ENCODE measurements at places on chromosomes 1 and 21.

- no peak for DNase-seq
Observed at GRCh38 chr1:1110561-1110971, 5.3 kb downstream of the C1orf159 start.

DNA sequence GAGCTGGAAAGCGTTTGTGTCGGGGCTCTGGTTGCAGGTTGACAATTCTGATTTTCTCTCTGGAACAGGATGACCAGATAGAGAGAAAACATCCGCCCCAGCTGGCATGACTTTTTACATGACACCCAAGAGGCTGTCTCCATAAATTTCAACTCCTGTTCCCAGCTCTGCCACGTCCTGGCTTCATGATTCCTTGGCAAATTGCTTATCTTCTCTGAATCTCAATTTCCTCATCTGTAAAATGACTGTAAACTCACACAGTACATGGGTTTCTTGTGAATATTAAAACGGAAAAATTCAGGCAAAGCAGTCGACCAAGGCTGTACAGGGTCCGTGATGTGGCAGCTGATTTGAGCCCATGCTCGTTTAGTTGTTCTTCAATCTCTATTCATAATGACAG lies 572.7 kb downstream of the AJAP1 start:
- no peak for DNase-seq

DNA sequence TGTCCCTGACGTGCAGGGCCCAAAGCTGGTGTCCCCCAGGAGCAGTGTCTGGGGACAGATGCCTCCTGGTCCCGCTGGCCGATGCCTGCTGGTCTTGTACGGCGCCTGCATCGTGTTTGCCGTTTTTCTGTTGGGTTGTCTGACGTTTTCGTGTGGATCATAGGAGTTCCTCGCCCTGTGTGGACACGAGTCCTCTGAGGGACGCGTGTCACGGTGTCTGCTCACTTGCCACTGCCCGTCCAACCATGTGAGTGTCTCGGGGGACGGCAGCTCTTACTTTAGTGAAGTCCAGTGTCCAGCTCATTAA lies 7.4 kb downstream of the MIB2 start:
- DNase-seq = no peak

DNA sequence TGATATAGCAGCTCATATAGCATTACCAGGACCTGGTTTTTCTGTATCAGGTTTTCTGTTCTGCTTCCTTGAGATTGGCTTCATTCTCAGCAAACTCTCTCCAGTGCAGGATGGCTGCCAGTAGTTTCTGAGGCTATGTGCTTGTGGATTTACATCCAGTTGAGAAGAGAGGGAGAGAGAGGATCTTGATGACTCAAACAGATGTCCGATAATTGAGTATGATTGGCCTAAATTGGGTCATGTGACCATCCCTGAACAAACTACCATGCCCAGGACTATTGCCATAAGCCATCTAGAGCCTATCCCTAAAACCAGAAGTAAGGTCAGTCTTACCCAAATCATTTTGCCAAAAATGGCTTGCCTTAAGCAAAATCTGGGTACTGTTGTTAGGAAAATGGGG lies 18.1 kb upstream of the PSMA5 start:
- no peak for DNase-seq

GRCh38 chr1:200668514-200669313 lies 993 bp downstream of the DDX59 start:
- DNase-seq = no peak

Measured in activated CD4-positive, alpha-beta T cell treated with anti-CD3 and anti-CD28 coated beads for 24 hours (primary cell).